ENCODE measurements at places on chromosomes 6 and 20.

- DNase-seq: no peak
Observed at GRCh38 chr6:148494226-148494625, 151.6 kb downstream of the SASH1 start.

- DNase-seq: no peak
Observed at GRCh38 chr6:6699741-6700367, 111.3 kb downstream of the LY86 start.

DNA sequence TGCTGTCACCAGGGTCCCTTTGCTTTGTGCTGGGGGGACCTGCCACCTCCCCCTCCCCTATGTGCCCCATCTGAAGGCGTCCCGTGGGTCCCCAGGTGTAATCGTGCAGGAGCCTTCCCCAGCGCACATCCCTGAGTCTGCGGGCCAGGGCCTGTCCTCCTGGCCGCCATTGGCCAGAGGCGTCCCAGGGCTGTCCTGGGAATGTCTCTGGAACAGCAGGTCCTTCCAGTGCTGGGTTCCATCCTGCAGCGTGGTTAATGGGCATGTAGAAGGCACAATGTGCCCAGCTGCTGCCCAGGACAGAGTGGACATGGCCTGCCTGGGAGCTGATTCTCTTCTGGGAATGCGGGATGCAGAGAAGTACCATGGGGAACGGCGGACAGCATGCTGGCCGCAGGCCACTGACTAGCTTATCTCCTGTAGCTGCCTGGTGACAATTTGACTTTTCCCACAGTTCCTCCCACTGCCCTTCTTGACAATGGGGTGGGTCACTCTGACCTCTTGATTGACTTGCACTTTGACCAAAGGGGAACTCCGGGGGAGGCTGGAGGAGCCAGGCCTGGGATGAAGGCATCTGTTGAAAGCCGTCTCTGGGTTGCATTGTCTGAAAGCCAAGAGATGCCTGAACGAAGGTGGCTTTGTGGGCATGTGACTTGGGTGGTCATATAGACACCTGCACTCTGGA is 64.0 kb downstream of the CTCFL start:
- no peak for DNase-seq

DNA sequence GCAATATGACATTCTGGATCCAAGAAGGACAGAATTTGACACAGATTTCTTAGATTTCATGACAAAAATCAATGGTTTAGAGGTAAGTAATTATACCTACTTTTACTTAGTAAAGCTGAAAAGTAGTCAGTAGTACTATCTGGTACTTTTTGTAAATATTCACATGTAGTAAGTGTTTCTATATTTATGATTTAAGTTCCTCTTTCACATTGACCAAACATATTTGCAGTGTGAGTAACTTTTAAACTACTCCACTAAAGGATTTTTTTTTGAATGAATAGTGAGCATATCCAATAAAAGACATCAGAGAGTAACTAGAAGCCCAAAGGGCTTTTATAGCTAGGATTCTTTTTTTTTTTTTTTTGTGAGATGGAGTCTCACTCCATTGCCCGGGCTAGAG is 60.8 kb downstream of the DNAH8 start:
- no peak for DNase-seq

DNA sequence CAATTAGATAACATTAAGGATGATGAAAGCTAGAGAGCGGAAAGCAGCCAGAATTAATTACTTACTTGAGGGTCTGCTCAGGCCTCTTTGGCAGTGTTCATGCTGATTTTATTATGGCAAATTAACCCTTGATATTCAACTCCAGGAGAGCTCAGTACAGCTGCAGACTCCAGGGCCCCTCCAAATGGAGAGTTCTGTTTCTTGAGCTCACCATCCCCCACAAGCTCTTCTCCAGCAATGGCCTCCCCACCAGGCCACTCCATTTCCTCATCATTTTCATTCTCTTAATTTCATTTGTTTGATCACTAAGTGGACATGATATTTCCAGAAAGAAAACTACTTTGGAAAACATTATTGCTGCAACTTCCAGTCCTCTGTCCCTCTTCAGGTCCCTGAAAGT is 513.3 kb upstream of the NOX3 start:
- DNase-seq: no peak

- no peak for DNase-seq
Observed at GRCh38 chr20:36541227-36541767, at the start of gene MYL9. Gene MYL9 (plus strand): TSS chr20:36541519. CDS start chr20:36544885, 3,366 bp downstream.

GRCh38 chr6:161480421-161481155 is 206.7 kb upstream of the AGPAT4 start:
- DNase-seq: no peak

DNA sequence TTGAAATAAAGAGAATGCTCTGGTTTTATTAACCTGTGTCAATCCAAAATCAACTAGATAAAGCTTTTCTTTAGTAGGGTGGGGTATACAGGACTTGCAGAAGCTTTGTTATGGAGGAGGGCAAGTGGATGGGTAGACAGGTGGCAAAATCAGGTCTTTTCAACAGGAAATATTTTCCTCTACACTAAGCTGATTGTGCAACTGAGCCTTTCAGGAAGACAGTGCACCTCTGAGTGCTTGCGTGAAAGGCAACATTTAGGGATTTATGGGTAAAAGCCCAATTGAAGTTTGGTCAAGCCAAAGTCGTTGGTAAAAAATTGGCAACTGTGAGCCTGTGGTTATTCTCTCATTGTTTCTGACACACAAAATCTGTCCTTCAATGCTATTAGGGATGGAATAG is 23.8 kb upstream of the TUBB2A start:
- no peak for DNase-seq

GRCh38 chr6:12024216-12024615 is 12.1 kb downstream of the HIVEP1 start:
- no peak for DNase-seq

- DNase-seq: no peak
Observed at GRCh38 chr6:72948153-72948552, 277.1 kb downstream of the KHDC1L start.

- DNase-seq: no peak
Observed at GRCh38 chr6:155738602-155739105, 283.0 kb upstream of the NOX3 start.

- DNase-seq: no peak
Observed at GRCh38 chr6:44373787-44374186, 13.7 kb upstream of the CDC5L start.

DNA sequence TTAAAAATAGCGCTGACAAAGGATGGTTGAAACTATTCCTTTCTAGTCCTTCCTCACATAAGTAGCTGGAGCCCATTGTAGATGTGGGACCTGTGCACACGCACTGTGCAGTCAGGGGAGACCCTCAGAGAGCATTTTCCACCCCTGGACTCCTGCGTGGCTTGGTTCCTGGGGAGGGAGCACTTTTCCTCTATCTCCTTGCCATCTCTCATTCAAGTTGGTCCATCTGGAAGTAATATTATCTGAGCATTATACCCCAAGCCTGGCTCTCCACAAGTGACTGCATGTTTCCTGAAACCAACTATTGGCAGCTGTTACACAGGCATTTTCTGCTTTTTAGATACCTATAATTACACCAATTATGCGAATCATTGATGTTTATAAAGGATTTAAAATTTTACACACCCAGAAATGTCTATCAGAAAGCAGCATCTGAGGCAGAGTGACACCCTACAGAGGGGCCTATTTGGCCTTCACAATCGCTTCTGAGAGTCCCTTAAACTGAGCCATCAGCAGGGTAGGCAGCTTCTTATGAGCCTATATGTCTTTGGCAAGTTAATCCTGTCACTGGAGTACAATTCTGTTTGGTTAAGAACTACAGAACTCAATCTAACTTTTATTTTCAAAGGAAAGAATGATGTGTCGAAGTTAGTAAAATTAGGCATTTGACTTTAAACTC is 18.7 kb downstream of the SOX4 start:
- no peak for DNase-seq
